GM13977 (cell line): ENCODE measurements at places on chromosomes 11 and 22.

DNA sequence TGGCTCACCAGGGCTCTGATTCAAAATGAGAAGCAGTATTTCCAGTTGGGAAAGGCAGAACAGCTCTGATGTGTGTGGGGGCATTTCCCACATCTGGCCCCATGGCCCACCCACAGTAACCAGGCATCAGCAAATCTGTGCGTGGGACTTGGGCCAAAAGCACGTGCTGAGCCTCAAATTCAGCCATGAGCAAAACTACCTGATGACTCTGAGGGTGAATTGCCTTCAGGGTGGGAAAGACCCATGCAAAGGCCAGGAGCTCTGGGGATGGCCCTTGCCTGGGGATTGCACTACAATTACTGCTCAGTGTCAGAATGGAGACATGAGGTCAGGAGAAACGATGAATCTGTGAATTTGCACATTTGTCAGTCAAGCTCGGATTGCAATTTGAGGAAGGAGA lies 20.9 kb downstream of the TP53AIP1 start:
- DNase-seq = no peak

GRCh38 chr11:128871168-128871610 lies 4.1 kb upstream of the KCNJ1 start:
- no peak for DNase-seq

DNA sequence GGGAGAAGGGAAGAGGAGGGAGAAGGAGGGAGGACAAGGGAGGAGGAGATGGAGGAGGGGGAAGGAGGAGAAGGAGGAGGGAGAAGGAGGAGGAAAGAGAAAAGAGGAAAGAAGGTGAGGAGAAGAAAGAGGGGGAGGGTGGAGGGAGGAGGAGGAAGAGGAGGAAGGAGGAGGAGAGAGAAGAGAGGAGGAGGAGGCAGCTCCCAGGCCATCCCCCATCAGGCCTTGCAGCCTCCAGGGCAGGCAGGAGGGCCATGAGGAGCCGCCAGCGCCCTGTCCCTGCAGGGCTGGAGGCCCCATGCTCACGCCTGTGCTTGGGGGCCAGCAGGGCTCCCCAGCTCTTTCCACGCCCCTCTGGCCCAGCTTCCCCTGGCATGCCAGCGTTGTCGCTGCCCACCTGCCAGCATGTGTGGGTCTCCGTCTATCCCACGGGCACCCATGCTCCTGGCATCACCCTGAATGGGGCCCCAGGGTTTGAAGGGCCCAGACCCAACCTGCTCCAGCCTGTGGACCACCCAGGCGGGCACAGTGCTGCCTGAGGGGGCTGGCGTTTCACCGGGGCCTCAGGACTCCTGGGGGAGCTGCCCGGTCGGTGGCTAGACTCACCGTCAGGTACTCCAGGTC lies 5.2 kb downstream of the TSPAN32 start:
- no peak for DNase-seq

GRCh38 chr11:39139581-39139980 lies 2319.9 kb downstream of the LRRC4C start:
- DNase-seq = no peak

- no peak for DNase-seq
Observed at GRCh38 chr11:2796091-2796490, 89.5 kb downstream of the CDKN1C start.

DNA sequence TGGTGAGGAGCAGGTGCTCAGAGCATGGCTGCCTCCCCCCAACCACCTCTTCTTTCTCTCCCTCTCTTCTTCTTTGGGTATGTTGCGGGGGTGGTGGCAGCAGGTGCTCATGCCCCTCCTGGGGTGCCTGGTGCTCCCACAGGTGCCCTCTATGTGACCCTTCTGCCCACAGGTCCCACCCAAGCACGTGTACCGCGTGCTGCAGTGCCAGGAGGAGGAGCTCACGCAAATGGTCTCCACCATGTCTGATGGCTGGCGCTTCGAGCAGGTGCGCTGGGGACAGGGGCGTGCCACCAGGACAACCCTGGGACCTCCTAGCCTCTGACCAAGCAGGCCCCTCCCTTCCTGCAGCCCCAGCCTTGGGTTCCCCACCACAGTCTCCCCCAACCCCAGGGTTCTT lies 5.7 kb downstream of the KCTD17 start:
- no peak for DNase-seq

DNA sequence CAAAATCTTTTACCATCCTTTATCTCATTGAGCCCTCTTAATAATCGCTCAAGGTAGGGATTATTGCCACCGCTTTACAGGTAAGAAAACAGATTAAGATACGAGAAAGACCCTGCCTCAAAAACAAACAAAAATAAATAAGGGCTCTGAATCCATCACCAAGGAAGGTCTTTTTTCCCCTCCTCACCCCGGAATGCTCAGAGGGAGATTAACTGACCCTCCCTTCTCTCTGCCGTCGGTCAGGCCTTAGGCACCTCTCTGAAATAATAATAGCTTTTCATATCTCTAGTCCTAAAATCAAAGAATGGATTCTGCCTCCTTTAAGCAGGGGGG lies 620 bp upstream of the ATG2A start:
- DNase-seq = no peak

DNA sequence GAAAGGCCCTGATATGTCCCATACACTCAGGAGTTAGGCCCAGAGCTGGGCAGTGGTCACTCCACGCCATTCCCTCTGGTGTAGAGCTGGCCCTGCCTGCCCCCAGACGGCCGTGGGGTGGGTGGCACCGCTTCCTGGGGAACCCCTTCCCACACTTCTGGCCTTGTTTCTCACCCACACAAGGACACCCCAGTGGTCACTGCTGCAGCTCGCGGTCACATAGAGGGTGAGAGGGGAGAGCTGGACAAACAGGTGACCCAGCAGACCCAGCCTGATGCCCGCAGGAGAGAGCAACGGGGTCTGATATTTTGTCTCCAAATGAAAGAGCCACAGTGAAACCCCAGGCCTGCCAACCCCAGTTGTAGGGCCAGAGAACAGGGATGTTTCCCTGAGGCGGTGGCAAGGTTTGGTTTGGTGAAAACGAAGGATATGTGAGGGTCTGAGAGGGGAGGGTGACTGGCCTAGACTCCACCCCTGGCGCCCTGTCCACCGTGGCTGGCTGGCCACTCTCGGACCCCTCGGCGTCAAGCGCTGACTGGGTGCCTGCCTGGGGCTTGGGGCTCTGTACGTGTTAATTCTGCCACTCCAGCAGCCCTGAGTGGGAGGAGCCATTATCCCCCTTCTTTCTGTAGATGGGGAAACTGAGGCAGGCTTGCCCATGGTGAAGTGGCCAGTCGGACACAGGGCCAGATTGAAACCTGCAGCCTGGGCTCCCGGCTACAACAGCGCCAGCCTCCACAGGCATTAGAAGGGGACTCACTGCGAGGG lies 71.0 kb upstream of the PPARA start:
- no peak for DNase-seq

DNA sequence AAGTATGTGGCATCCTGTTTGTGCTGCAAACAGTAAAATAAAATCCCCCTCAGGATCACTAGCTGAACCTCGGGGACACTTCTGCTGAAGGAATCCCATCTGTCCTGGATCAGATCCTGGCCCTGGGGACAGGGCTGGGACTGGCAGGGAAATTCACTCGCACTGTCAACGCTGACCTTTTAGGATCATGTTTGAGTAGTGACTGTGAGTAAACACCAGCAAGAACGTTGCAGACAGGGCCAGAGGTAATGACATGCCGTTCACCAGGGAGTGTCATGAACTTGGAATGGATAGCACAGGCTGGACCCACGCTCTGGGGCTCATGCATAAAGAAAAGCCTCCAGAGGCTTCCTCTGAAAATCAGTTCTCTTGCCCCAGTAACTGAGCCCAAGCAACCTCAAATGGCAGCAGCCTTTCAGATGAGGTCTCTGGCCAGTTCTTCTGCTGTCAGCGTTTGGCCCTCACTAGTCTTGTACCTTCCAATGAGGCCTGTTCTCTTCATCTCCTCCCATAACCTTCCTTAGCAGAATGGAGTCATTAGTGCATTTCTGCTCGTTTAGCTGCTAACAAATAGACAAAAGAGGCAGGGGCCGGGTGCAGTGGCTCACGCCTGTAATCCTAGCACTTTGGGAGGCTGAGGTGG lies 51.0 kb upstream of the BARX2 start:
- DNase-seq = no peak

- peak; percentile 33 for DNase-seq
Observed at GRCh38 chr11:94593030-94593429, 25.9 kb downstream of the PIWIL4 start.

DNA sequence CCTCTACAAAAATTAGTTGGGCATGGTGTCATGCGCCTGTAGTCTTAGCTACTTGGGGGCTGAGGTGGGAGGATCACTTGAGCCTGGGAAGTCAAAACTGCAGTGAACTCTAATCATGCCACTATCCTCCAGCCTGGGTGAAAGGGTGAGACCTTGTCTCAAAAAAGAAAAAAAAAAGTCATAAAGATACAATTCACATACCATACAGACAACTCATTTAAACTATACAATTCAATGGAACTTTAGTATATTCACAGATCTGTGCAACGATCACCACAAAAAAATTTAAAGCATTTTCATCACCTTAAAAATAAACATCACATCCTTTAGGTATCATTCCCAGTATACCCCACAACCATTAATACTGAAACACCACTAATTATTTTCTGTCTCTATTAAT lies 201.2 kb downstream of the PGR start:
- no peak for DNase-seq

DNA sequence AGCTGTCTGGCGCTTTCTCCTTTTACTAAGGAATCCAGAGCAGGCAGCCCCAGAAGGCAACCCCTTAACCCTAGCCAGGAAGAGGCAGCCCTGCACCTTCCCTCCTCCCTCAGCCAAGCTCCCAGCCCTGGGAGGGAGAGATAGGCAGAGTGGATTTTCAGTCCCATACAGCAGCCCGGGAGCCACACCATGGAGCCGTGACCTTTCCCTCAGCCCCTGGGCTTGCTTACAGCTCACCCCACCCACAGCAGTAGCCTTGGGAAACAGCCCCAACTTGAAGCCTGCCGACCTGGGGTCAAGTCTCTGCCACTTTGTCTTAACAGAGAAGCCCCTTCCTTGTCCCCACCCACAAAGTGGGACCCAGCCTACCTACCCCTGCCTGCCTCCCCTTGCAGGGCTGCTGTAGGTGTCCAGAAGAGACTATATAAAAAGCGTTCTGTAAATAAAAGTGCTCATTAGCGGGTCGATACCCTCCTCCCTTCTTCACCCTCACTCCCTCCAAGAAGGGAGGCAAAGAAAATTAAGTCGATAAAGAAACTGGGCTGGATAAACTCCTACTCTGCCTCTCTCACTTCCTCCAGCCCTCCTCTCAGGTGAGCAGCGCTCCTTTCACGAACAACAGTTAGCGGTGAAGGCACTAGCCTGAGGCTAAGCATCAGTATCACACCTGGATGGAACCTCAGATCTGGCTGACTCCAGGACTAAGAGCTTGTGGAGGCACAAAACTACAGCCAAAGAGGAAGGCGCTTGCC lies 4.2 kb downstream of the TST start:
- no peak for DNase-seq

DNA sequence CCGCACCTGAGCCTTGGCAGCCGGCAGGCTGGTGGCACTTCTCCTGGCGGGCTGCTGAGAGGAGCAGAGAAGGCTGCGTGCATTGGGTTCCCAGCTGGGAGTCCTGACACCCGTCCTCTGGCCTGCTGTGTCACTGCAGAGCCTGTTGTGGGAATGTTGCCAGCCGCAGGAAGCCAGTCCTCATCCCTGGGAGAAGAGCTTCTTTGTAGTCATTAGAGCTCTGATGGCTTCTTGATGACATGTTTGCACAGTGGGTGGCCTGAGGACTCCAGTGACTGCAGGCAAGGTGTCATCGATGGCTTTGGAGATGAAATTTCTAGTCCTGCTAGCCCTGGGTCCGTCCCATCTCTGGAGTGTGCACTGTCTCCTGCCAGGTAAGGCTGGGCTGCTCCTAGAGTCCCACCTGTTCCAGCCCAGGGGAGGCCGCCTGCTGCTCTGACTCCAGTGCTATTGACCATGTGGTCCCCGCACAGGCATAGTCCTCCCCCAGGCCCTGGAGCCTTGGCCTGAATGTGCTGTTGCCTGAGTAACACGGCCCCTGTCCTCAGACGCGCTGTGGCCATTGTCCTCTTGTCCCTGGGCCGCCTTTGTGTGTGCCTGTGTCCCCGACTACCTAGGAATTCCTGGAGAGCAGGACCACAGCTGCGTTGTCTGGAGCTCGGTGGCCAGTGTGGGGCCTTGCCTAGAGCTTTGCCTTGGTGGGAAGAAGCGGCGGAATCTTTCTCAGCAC lies 129.2 kb downstream of the CACNA1I start:
- no peak for DNase-seq

- DNase-seq = no peak
Observed at GRCh38 chr11:83008581-83008923, 63.1 kb downstream of the RAB30 start.

- DNase-seq = no peak
Observed at GRCh38 chr11:113084297-113084696, 123.1 kb downstream of the NCAM1 start.

DNA sequence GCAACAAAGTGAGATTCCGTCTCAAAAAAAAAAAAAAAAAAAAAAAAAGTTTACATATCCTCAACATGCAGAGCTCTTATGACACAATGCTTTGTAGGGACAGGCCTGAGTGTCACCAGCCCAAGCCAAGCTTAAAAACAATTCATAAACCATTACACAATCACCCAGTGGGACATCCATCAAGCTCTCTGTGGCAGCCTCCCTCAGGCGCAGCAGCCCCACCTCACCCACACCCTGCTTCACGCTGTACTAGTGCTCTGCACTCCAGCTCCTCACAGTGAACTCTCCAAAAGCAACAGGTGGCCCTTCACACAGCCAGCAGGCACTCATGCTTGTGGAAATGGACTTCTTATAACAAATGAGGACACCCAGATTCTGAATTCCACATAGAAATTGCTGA lies 3.5 kb upstream of the FOXRED2 start:
- DNase-seq = no peak

DNA sequence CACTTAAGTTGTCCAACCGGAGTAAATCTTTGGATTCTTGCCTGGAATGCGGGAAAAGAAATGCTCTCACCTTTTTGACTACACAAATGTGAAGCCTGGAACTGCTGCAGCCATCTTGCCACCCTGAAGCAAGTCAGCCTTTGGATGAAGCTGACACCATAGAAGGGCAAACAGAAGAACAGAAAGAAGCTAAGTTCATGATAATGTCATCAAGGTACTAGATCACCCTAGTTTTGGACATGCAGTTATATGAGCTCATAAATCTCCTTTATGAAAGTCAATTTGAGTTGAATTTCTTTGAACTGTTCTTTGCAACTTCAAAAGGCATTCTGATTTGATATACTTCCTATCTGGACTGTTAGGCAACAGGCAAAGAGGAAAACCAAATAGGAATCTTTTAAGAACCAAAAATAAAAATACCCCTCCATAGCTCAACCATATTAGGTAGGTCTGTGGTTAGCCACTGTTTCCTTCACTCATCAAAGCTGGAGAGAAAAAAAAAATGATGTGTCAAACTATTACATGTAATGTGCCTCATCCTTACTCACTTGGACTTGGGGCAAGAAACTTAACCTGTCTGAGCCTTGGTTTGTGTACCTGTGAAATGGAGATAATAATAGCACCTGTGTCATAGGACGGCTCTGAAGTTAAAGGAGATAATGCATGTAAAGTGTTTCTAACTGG lies 91.9 kb downstream of the WT1 start:
- DNase-seq = peak; percentile 34

DNA sequence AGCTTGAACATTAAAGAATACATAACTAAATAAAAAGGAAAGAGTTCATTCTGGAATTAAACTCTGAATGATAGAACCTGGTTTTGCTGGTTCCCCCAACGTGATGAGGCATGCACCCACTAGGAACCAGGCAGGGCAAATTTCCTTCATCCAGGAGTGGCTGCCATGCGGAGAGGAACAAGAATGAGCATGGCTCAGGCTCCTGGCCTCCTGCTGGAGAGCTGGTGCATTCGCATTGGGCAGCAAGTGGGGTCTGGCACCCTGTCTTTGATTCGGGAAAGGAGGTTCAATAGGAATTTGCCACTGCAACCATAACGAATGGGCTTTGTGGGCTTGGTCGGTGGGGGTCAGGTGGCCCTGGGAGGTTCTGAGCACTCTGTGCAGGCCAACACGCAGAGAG lies 169.8 kb upstream of the TENM4 start:
- no peak for DNase-seq
